Stimulated activated CD4-positive, alpha-beta T cell treated with anti-CD3 and anti-CD28 coated beads, Interleukin-15, amount 100 ng/mL, for 1 hour (primary cell): ENCODE measurements at places on chromosomes 11 and 22.

GRCh38 chr11:111069066-111069465 is 176.5 kb upstream of the POU2AF2 start:
- no peak for DNase-seq

DNA sequence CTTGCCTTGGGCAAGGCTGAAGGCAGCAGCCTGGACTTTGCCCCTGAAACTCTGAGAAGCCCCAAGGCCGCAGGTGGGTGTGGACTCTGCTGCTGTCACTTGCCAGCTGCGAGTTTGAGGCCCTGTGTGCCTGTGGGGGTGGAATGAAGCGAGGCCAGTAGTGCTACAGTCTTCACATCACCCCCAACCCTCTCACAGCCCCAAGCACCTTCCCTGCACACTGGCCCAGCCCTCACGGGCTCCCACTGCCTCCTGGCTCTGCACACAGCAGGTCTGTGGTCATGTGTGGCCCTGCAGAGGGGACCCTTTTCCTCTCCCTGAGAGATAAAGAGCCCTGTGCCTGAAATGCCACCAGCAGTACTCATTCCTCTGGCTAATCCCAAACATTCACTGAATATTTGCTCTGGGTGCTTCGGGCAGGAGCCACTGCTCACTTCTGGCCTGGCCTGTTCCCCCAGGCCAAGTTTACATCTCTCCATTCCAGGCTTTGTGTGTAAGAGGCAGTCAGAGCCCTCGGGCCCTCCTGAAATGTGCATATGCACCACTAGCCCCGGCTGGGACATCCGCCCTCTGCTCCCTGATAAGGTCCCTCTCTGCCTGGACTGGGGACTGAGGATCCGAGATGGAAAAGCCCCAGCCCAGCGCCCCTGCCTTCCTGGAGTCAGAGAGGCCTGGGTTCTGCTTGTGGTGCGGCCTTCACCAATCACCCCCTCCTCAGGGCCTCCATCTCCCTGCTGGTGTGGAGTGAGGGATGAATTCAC is 17.7 kb downstream of the MGAT3 start:
- no peak for DNase-seq

DNA sequence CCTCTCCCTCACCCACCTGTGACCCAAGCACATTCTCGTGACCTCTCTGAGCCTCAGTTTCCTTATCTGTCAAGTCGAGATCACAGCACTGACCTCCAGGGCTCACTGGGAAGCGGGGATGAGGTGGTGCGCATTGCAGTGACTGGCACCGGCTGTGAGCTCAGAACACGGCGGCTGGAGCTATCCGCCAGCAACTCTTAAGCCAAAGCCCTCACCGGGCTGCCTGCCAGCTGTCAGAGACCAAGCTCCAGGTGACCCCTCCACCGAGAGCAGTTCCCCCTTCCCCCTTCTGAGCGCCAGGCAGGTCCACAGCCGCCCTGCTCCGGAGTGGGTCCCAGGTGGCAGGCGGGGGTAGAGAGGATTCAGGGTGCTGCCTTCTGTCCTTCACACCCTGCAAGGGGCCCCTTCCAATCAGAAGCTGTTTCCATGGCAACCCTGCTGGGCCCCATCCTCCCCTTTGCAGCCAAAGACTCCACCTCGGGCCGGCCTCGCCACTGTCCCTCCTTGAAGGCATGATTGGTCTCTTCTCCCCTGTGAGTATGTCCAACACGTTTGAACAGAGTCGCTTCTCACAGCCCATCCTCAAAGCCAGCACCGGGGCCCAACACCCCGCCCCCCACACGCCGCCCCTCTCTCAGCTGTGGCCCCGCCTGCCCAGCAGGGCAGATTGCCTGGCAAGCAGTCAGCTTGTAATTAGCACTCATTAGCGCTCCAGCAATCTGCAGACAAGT is 98.7 kb downstream of the WNT7B start:
- DNase-seq = no peak

DNA sequence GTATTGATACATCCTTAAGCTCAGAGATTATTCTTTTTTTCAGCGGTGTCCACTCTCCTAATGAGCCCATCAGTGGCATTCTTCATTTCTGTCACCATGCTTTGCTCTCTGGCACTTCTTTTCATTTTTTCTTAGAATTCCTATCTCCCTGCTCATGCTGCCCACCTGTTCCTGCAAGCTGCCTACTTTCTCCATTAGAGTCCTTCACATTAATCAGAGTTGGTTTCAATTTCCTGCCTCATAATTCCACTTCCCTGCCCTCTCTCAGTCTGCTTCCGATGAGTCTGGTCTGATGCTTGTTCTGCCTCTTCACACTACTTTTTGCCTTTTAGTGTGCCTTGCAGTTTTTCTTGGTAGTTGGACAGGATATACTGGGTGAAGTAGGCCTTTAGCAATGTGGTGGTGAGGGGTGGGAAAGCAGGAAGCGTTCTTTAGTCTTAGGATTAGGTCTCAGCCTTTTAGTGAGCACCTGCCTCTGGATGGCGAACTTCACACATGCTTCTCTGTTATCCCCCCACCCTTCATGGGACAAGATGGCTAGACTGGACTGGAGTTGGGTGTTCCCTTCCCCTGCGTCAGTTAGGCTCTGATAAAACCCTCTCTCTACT is 53.6 kb downstream of the CECR2 start:
- DNase-seq = no peak

- DNase-seq = no peak
These were observed 151.9 kb downstream of the LDLRAD3 start for GRCh38 chr11:36095716-36096115.

DNA sequence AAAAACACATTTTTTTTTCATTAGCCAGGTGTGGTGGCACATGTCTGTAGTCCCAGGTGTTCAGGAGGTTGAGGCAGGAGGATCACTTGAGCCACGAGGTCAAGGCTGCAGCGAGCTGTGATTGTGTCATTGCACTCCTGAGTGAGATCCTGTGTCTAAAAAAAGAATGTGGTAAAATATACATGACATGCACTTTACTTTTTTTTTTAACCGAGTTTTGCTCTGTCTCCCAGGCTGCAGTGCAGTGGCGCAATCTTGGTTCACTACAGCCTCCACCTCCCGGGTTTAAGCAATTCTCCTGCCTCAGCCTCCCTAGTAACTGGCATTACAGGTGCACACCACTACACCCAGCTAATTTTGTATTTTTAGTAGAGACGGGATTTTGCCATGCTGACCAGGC is 22.5 kb upstream of the CLDN5 start:
- DNase-seq = no peak

- no peak for DNase-seq
These were observed 15.5 kb upstream of the RASSF10 start for GRCh38 chr11:12993626-12994025.

DNA sequence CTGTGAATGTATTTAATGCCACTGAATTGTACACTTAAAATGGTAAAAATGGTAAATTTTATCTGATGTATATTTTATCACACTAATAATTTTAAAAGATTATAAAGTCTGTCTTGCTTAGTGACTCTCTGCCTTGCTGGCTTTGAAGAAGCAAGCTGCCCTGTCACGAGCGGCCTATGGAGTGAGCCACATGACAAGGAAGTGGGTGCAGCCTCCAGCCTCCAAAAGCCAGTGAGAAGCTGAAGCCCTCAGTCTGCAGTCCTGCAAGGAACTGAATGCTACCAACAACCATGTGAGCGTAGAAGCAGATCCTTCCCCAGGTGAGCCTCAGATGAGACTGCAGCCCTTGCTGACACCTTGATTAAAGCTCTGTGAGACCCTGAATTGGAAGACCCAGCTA is 20.0 kb downstream of the C11orf24 start:
- DNase-seq = no peak

- no peak for DNase-seq
These were observed 73.0 kb downstream of the RAB30 start for GRCh38 chr11:82998697-82999096.

DNA sequence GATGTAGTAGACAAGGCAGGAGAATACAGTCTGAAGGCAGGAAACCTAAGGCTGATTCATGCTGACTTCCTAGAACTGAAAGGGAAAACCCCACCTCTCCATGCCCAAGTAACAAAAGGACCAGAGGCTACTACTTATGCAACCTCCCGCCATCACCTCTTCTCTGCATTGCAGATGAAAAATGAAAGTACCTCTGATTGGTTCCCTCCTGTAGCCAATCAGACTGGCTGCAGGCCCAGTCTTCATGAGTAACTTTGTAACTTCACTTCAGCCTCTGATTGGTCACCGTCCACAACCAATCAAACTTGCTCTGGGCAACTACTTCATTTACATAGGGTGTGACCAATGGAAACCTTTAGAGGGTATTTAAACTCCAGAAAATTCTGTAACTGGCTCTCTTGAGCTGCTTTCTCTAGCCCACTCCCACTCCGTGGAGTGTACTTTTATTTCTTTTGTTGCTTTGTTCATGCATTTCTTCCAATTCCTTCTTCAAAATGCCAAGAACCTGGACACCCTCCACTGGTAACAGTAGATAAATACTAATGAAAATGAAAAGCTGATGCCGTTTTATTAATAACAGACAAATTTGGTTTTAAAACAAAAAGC is 5.2 kb upstream of the MAP6 start:
- DNase-seq = no peak

DNA sequence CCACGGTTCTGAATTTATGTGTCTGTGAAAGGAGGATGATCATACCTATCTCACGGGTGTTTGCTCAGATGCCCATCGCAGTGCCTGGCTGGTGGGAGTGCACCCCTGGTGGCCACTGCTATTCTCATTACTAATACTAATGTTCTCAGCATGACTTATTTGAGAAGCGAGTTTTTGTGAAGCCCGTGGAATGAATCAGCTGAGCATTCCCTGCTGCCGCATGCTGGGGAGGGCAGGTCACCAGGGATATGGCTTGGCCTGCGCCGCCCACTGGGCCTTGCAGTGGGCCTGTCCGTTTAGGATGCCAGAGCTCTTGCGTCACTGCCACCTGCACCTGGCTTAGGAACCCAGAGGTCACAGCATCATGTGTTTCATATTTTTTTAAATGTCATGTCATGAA is 16.9 kb downstream of the CTTN start:
- DNase-seq = no peak

- no peak for DNase-seq
These were observed 58.3 kb downstream of the AMOTL1 start for GRCh38 chr11:94826415-94826814.

DNA sequence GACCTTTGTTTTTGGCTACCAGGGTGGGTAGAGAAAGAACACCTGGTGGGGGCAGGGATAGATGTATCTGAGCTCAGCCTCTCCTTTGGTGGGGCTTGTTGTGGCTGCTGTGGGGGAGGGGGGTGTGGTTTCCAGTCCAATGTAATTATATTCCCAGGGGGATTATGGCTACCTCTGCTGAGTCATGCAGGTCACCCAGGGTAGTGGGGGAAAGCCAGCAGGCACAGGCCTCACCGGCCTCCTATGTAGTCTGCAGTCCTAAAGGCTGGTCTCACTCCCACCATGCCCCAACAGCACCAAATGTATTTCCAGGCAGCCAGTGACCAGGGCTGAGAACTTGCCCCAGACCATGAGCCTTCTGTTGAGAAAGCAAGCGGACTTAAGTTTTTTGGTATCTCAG is 119.6 kb downstream of the DYNC2H1 start:
- no peak for DNase-seq

DNA sequence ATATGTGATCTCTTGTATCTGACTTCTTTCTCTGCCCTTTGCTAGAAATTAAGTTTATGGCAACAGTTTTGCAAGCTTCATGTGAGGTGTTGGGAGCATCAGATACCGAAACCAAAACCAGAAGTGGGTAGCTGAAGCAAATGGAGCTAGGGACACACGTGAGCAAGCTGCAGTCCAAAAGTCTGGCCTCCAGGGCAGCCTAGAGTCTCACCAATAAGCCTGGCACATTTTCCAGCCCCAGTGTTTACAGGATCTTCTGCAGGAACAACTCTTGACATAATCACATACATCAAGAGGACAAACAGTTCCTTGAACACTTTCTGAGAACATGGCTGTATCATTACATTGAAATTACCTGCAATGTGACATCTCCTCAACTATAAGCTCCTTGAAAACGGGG is 114.1 kb downstream of the LARGE1 start:
- DNase-seq = no peak

DNA sequence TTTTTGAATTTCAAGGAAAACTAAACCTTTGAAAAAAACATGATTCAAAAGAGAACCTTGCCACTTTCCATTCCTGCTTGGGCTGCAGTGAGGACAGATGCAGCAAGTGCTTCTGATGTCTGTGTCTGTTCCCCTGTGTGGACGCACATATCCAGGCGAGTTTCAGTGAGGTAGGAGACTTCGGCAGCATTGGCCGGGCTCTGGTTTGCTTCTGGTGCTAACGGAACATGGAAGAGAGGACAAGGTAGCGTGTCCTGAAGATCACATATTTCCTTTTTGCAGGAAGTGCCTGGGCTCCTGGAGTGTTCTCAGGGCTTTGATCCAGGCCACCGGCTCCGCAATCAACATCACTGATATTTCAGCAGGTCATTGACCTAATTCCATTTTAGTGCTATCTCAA is 33.1 kb upstream of the IGLL5 start:
- DNase-seq = no peak

GRCh38 chr11:15494740-15495139 is 380.0 kb downstream of the INSC start:
- DNase-seq = no peak

DNA sequence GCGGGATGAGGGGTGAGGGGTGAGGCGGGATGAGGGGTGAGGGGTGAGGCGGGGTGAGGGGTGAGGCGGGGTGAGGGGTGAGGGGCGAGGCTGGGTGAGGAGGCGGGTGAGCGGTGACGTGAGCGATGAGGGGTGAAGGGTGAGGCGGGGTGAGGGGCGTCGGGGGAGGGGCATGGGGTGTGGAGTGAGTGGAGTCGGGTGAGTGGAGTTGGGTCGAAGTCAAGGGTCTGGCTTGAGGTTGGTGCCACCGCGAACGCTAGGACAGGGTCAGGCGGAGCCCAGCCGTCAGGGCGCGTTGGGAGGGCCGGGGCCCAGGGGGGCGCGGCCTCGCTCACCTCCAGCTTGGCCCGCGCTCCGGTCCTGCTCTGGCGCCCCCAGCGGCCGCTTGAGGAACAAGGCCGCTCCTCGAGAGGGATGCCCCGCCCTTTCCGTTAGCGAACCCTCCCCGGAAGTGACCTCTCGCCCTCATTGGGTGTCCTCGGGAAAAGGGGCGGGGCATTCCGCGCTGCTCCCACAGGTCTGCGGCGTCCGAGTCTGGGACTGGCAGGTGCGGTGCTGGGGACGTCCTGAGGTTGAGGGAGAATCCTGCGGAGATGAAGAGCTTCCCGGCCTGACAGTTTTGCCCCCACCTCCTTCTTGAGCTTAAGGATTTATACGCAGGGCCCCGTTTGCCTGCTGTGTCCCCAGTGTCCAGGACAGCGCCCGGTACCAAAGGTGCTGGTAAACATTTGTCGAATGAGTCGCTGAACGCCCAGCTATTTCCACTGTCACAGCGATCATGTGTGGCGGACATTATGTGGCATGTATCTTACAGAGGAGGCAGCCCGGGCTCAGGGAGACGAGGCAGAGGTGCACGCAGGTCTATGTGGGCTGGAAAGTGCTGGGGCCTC is at the start of gene SYCE3:
Gene SYCE3 (minus strand): TSS at position 397 of the 890 bp plus-strand sequence. CDS start 6,514 bp downstream, outside the sequence.
- DNase-seq = peak; percentile 94
